Activated gamma-delta T cell treated with anti-CD3 and anti-CD28 coated beads, Interleukin-2, amount 50 U/mL, for 16 hours (primary cell): ENCODE measurements at places on chromosomes 1 and 21.
A peak's percentile ranks its signal among the peaks of the same experiment; 100 is the strongest.

GRCh38 chr1:2644171-2644570 is 11.4 kb upstream of the MMEL1 start:
- DNase-seq, result no peak

DNA sequence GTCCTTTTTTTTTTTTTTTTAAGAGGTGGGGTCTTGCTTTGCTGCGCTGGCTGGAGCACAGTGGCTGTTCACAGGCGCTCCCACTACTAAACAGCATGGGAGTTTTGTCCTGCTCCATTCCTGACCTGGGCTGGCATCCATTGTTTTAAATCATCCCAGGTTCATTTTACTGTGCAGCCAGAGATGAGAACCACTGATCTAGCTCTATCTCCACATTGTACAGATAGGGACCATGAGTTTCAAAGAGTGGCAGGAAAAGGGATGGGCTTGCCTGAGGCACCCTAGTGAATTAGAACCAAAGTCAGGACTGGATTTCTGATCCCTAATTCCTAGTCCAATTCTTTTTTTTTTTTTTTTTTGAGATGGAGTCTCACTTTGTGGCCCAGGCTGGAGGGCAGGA is 7.2 kb upstream of the TMEM222 start:
- DNase-seq, result no peak

DNA sequence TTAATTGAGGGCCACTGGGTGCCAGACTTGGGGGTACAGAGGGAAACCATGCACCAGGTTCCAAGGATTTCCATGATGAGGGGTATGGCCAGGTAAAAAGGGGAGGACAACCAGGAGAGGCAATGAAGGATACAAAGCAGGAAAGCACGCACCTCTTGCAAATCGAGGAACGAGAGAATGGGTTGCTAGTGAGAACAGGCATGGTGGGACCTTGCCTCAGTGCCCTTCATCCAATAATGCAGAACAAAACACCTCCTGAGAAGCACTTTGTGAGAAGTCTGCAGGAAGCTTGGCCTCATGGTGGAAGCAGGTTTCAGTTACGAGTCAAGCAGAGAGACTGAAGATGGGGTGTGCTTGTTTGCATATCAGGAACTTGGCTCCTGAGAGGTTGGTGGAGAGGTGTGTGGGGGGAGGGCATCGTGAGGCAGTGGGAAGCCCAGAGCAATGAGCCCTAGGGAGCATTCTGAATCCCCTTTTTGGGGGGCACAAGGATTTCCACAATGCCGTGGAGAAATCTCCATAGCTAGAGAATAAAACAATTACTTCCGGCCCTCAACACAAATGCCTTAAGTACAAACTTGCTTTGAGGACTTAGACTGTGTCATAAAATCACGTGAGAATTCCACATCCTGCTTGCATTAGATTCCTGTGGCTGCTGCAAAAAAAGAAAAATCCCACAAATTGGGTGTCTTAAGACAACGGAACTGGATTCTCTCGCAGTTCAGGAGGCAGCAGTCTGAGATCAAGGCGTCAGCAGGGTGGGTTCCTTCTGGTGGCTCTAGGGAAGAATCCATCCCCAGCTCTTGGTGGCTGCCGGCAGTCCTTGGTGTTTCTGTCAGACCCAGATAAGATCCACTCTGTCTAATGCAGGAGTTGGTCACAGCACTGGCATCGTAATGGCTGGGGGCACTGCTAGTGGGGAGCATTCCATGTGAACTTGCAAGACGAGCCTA is 54.9 kb upstream of the BACE2 start:
- no peak for DNase-seq

DNA sequence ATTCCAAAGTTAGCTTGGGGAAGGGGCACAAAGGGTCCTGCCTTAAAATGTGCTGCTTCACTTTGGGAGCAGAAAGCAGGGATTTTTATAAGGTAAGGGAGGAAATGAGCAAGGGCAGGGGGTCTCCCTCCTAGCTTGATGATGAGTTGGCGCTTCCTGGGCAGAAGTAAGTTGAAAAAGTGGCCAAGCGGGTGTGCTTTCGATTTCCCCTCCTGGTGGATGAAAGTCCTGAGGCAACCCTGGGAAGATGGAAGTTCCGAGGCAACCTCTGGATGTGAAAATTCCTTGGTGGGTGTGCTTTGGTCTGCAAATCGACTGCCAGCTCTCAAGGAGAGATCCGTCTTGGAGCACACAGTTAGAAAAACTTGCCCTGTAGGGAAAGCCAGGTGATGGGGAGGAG is 41.7 kb upstream of the CD2 start:
- no peak for DNase-seq

- DNase-seq, result no peak
Measured at GRCh38 chr1:210257698-210258529, 25.3 kb downstream of the SERTAD4 start.

- no peak for DNase-seq
Measured at GRCh38 chr1:47725000-47725473, 272.1 kb downstream of the TRABD2B start.

GRCh38 chr1:199684686-199685273 is 342.7 kb upstream of the NR5A2 start:
- DNase-seq, result no peak

- no peak for DNase-seq
Measured at GRCh38 chr1:150778409-150778808, 12.8 kb upstream of the CTSS start.

- DNase-seq, result no peak
Measured at GRCh38 chr21:31862078-31862477, 10.7 kb upstream of the HUNK start.

DNA sequence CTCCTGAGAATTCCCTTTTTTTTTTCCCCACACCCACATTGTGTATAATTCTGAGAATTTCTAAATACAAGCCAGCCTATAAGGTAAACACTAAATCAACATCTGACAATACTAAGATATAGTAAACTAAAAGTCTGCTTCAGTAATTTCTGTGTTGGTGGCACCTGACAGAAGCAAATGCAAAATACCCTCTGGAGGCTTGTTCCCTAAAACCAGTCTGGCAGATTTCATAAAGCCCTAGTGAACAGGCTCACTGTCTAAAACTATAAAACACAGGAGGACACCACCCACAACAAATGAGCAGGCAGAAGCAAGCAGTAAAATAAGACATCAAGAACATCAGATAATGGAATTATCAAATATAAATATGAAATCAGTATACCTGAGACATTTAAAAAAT is 11.5 kb downstream of the TRIM33 start:
- DNase-seq, result no peak

DNA sequence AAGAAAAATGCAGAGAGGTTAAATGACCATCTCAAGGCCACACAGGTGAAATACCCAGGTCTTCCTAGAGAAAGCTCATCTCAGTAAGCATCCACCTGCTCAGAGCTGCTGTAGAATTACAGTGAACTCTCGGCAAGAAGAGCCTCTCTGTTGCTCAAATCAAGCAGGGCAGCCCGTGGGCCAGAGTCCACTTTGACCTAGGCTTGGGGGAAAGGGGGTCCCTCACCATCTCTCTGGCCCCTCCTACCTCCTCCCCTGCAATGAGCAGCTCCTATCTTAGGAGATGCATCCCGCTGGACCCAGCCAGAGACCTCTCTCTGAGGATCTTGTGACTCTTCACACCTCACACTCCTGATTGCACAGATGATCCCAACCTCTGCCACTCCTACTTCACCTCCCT is 364.7 kb downstream of the PTPRU start:
- DNase-seq, result no peak

GRCh38 chr1:212073490-212073889 is 37.9 kb downstream of the DTL start:
- no peak for DNase-seq

DNA sequence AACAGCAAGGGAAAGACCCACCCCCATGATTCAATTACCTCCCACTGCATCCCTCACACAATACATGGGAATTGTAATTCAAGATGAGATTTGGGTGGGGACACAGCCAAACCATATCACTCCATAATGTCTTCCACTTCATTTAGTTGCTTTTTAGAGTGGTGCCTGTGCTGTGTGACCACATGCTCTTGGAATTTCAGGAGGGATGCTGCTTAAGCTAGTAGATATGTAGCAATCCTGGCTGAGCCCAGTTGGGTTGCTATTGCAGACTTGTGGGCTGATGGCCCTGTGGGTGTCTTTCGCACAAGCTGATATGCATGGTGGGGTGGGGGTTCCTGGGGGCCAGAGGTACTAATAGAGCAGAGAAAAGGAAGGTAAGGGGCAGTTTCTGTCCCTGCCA is 160.4 kb upstream of the SYT6 start:
- no peak for DNase-seq

DNA sequence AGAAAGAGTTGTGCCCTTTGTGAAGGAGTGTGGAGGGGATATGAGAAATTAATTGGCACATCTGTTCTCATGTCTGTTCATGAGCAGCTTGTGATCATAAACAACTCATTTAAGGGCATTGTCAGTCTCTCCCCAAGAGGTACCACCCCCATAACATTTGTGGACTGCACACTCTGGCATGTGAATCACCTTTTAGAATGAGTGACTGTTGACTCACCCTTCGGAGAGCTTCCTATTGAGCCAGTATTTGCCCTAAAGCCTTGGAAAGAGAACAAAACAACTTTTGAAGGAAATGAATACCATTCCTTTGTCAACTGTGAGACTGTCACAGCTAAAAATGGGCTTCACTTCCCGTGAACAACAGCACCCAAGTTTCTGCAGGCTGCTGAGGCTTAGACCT is 27.5 kb upstream of the MYSM1 start:
- no peak for DNase-seq

DNA sequence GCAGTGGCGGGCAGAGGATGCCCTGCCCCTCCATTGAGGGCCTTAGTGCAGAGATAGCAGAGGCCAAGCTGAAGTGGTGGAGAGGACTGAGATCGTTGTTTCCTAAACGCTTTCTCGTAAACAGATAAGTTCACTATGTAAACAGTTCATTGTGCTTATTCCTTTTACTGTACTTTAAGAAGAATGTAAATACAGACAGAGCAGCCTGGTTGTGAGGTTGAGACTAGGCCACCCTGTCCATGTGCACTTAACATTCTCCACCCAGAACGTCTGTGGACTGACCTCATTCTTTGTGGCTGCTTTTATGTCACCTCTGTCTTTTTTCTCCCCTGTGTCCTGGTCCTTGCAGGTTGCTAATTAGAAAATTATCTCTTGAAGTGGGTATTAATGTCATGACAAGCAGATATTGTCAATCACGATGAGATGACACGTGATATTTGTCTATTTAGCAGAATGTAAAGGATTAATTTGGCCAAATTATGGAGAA is 8.5 kb downstream of the CENPS start:
- no peak for DNase-seq

GRCh38 chr1:232416026-232416568 is 213.8 kb downstream of the SIPA1L2 start:
- no peak for DNase-seq

- DNase-seq, result no peak
Measured at GRCh38 chr1:51569284-51570062, 47.4 kb upstream of the OSBPL9 start.

- no peak for DNase-seq
Measured at GRCh38 chr1:190608282-190608681, 130.6 kb upstream of the BRINP3 start.

GRCh38 chr1:6185151-6185550 is 5.0 kb upstream of the CHD5 start:
- DNase-seq, result no peak

DNA sequence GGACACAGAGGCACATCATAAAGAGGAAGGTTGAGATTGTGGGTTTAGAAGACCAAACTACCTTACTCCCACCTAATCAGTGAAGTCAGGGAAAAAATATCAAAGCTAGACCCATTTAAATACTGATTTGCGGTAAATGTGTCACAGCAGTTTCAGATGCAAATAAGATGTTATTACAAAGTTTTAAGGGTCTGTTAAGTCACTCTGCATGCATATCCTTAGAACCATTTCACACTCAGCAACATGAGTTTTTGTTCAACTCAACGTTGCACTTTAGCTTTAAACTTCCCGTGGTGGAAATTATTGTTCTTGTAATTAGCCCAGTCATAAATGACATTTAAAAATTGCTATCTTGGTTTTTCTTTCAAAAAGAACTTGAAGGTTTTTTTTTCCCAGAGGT is 34.8 kb downstream of the RPAP2 start:
- DNase-seq, result no peak

GRCh38 chr21:32411350-32412161 is 950 bp upstream of the EVA1C start:
- DNase-seq, result peak; percentile 27

- no peak for DNase-seq
Measured at GRCh38 chr1:230430499-230430898, 4.4 kb upstream of the PGBD5 start.

DNA sequence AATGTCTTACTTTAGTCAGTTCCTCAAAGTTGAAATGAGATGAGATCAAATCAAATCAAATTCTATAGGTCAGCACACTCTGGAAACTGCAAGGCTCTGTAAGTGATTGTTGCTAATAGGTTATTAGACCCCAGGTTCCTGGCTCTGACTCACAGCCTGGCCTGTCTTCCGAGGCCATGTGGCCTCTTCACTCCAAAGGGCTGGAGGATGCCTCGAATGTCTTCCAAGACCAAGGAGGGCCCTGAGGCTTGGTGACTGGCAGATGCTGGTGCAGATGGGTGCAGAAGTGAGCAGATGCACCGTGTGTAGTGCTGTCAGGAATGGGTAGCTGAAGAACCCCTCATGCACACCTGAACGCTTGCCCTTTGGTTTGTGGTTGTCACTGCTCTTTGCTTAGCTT is 113.4 kb downstream of the MAB21L3 start:
- DNase-seq, result no peak

- DNase-seq, result no peak
Measured at GRCh38 chr1:17112496-17113236, 6.6 kb downstream of the PADI2 start.

GRCh38 chr1:115529216-115529897 is 112.4 kb upstream of the VANGL1 start:
- DNase-seq, result no peak

GRCh38 chr1:43044572-43045361 is 86.1 kb upstream of the SLC2A1 start:
- no peak for DNase-seq

DNA sequence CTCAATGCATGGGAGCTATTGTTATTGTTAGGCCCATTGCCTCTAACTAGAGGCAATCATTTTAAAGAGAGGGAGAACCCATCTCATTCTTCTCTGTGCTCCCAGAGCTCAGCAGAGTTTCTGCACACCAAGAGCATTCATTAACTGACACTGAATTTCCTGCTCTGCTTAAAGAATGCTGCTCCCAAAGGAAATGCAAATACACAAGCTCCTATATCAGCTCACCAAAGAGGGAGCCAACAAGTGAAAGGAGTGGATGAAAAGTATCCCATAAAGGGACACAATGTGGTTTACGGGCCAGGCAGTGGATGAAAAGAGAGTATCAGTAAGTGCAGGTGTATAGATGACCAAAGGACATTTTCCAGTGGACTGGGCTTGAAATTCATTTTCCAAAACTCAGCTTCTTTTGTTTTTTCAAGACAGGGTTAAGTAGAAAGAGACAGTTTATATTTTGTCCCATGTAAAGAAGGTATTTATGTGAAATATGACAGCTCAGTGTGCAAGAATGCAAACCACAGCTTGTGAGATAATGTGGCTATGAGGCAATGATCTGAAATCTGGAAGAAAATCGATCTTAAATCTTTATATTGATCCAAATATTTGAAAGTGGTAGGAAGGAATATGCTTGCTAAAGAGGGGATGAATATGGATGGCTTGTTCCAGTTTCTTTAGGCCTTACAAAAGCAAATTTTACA is 207.7 kb upstream of the CAMK1G start:
- no peak for DNase-seq
